ENCODE measurements at places on chromosomes 5 and 9.

DNA sequence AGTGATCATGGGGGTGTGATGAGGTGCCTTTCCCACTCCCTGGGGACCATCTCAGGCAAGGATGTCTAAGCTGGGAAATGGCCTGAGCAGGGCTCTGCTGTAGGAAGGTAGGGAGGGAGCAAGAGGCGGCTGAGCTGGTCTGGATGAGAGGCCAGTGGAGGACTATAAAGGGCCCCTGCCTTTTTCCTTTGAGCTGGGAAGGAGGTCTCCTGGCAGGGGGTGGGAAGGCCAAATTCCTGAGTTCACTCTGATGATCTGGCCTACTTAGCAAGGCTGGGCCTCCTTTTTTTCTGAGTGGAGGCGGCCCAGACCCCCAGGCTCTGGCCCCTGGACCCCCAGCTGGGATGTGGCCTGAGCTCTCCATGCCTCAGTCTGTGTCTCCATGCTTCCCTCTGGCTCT is 14.3 kb upstream of the PITX1 start:
- DNase-seq, result no peak

DNA sequence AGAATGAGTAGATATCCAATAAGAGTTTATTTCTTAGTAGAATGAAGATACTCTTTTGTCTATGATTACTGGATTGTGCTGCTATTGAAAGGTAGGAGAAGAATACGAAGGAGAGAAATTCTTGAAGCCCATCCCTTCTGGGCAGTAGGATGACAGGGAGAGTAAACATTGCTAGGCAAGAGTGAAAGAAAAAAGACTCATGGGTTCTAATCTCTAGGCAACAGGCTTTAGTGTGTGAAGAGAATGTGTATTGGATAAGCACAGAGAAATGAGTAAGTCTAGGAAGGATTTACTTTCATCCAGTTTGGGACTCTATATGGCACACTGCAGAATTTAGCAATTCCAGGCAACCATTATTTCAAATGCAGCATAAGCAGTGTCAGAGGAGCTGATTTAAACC is 216.0 kb downstream of the GABRG2 start:
- DNase-seq, result no peak

- no peak for DNase-seq
These were observed 42.5 kb upstream of the SH3PXD2B start for GRCh38 chr5:172496671-172497371.

DNA sequence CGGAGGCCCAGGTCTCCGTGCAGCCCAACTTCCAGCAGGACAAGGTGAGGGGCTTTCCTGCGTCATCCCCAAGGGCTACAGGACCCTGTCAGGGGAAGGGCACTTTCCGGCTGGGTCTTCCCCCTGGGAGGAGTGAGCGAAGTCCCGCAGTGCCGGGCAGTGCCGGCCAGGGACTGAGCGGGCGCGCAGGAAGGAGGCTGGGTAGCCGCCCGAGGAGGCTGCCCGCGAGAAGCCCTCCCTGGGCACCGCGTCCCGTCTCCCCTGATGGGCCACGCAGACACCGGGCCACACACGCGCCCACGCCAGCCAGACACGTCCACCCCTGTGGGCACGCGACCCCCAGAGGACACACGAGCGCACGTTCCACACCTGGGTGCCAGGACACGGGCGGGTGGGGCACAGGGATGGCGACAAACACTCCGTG is 357 bp downstream of the PTGDS start:
- DNase-seq, result no peak

DNA sequence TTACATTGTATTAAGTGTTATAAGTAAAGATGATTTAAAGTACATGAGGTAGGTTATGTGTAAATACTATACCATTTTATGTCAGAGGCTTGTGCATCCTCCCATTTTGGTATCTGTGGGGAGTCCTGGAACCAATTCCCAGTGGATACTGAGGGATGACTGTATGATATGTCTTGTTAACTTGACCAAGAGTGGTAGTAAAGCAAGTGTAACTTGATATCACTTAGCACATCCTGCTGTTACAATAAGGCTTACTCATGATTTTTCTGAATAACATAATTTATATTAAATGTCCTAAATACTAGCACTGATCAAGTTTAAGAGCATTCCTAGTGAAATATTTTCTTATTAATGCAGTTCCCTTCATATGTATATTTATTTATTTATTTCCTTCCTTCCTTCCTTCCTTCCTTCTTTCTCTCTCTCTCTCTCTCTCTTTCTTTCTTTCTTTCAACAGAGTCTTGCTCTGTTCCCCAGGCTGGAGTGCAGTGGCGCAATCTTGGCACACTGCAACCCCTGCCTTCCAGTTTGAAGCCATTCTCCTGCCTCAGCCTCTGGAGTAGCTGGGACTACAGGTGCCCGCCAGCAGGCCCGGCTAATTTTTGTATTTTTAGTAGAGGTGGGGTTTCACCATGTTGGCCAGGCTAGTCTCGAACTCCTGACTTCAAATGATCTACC is 7.5 kb downstream of the NDFIP1 start:
- DNase-seq, result no peak

GRCh38 chr5:150481972-150482406 is 25.9 kb upstream of the NDST1 start:
- DNase-seq, result no peak

GRCh38 chr9:92669527-92669889 is 423 bp downstream of the IPPK start:
- DNase-seq, result no peak

DNA sequence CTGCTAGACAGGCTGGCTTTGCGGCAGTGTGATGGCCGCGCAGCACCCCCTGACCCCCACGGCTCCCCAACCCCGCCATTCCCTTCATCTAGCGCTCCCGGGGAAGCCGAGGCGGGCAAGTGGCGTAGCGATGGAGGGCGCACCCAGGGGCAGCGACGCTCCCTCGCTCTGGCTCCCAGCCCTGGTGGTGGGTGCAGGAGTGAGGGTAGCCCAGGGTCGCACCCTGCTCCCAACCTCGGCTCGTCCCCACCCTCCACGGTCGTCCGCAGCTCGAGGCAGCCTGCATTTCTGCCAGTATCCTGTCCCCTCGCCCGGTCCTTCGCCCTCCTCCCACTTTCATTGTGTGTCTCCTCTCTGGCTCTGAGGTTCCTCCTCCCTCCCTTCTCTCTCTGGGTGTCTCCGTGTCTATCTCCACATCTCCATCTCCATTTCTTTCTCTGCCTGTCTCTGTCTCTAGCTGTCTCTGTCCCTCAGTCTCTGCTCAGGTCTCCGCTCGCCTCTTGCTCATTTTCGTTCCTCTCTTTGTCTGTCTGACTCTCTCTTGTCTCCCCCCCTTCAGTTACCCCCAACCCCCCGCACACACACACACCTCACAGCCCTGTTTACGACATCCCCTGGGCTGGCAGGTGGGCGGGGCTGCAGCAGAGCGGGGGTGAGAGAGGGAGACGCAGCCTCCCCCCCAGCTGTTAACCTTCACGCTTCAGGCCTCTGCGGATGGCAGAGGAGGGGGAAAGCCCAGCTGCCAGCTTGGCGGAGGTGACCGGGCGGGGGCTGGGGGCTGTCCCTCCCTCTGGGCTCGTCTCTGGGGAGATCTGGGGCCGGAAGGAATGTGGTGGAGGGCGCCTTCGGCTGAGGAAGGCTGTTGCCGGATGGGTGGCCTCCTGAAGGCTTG is 48.7 kb upstream of the PSD2 start:
- DNase-seq, result no peak

GRCh38 chr5:127029581-127030258 is 638 bp downstream of the MARCHF3 start:
- peak; percentile 25 for DNase-seq
